Cortex of kidney (tissue), 1 donor: ENCODE measurements at places on chromosomes 7 and 10.

DNA sequence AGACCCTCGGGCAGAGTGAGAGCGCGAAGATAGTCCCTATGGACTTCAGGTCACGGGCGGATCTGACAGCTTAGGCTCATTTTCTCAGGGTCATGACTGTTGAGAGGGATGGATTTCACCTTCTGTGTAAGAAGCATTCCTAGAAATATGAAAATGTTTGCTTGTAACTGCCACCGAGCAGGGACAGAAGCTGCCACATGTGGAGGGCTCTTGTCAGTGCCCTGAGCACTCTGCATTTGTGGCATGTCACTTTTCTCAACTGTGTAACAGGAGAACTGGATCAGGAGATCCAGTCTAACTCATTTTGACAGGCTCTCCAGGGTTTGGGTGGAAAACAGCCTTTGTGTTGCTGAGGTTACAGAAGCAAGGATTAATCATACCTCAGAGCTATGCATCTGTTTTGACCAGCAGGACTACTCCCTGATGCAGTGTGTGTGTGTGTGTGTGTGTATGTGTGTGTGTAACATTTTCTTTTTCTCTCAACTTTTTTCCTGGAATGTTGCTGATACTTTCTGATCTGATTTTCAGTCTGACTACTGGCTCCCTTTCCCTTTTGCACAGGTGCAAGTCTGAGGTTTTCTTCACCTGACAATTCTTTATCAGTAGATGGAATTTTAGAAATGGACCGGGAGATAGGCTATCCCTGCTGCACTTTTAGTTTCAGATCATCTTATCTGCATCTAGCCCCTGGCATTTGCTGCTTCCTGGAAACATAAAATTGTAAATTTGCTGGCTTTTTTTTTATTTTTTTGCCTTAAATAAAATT lies 183.3 kb downstream of the STK31 start:
- DNase-seq, result no peak

DNA sequence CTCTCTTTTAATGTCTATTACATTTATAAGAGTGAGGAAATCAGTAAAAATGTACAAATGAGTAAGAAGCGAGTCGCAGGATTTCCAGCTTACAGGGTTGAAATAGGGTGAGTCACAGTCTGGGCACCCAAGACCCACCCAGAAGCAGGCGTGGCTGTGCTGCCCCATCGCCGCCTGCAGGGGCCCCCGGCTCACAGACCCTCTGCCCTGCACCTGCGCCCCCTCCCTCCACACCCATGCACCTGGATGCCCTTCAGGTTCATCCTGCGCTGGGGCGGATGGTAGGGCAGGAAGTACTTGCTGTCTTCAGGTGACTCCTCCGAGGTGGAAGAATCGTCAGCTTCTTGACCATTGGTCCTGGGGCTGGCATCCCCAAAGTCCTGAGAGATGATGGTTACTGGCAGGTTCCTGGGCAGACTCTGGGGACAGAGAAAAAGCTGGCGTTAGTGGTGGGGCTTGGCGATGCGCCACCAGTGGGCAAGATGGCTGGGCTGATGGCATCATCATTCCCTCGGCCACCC lies 90.2 kb upstream of the GNA12 start:
- DNase-seq, result no peak

- no peak for DNase-seq
These were observed 46.0 kb downstream of the RNF133 start for GRCh38 chr7:122652876-122653275.

- no peak for DNase-seq
These were observed 318.4 kb upstream of the KAT6B start for GRCh38 chr10:74507951-74508350.

DNA sequence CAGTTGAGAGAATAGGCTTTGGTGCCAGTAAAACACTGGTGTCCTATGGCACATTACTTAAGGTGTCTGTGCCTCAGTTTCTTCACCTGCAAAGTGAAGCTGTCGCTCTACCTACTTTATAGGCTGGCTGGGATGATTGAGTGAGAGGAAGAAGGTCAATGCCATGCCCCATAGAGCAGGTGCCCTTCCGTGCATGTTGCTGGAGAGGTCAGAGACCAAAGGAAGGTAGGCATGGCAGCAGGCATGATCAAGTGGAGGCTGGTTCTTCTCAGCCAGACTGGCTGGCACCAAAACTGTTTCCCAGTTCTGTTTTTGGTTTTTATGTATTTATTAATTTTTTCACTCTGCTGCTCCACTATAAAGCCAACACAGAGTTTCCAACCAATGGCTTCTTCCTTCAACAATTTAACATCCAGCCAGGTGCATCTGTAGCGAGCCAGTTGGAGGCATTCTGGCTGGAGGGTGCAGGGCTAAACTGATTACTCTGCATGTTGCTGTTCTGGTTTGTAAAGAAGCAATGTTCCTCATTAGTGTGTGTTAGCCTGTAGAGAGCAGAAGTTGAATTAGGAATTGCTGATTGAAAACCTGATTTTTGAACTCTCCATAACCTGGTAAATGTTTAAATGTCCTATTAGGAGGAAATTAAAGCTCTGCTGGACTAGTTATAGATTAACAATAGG lies 144.3 kb upstream of the TNS3 start:
- DNase-seq, result no peak
